ENCODE measurements at places on chromosomes 5 and 9. TPM values are rescaled to one million over a fixed set of nuclear protein-coding genes. Genes with fewer than 3 reads are reported as not detected.

The ISOC1 gene
- total RNA-seq = 10.7 TPM

The PCDH12 gene
- 1.2 TPM for total RNA-seq

The CAMLG gene
- 33.2 TPM for total RNA-seq

The KCNV2 gene
- not detected for total RNA-seq

The QRFP gene
- not detected for total RNA-seq

The TMEM252 gene
- not detected for total RNA-seq

The PRUNE2 gene
- total RNA-seq = 37.3 TPM

The TLX3 gene
- total RNA-seq = not detected

The ECM2 gene
- 3.3 TPM for total RNA-seq

The EXOSC3 gene
- total RNA-seq = 39.3 TPM

The CWC27 gene
- total RNA-seq = 12.9 TPM

The GRM6 gene
- total RNA-seq = not detected

The RNF208 gene
- total RNA-seq = not detected

The PCDHB4 gene
- total RNA-seq = not detected

The MED10 gene
- total RNA-seq = 5.9 TPM

The PHYHD1 gene
- 11.4 TPM for total RNA-seq

The CBY3 gene
- total RNA-seq = not detected

The SEMA4D gene
- 0.39 TPM for total RNA-seq

The PRDM9 gene
- total RNA-seq = not detected

The KCNT1 gene
- not detected for total RNA-seq

The HTR1A gene
- not detected for total RNA-seq

The SCGB3A2 gene
- total RNA-seq = not detected

The AGXT2 gene
- not detected for total RNA-seq

The PCDHGB3 gene
- 2.2 TPM for total RNA-seq

The TYRP1 gene
- 0.73 TPM for total RNA-seq

The SLIT3 gene
- total RNA-seq = 2.9 TPM

The RXRA gene
- 19.7 TPM for total RNA-seq

The FOXD4L4 gene
- not detected for total RNA-seq

The PLAC8L1 gene
- 0.20 TPM for total RNA-seq

The STK32A gene
- total RNA-seq = 0.73 TPM

The HAVCR2 gene
- total RNA-seq = 3.3 TPM

The FABP6 gene
- not detected for total RNA-seq

The KYAT1 gene
- 9.8 TPM for total RNA-seq
